ENCODE measurements at places on chromosomes 2 and 18.

DNA sequence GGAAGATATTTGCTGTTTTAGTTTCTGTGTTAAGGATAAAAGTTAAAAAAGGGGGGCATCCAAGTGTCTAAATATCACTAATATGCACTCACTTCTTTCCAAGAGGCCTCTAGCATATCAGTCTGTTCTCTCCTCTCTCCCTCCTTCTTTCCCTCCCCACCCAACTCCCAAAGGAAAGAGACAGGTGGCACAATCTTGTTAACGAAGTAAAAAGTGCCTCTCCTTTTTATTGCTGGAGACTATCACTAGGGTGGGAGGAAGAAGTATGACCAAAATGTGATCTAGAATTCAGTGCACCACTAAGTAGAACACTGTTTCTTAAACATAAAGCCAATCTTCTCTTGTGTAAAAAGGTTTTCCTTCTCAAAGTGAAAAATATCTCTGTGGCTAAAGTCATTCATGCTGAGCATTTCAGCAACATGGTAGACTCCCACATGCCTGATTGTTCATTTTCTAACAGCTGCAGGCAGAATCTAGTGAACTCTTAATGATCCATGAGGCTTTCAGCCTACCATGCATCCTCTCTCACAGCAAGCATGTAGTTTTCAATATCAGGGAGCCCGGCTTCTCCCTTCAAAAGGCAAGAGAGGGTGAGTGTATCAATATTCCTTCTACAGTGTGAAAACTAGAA, 39.5 kb downstream of the RNU4ATAC start:
- no peak for DNase-seq

DNA sequence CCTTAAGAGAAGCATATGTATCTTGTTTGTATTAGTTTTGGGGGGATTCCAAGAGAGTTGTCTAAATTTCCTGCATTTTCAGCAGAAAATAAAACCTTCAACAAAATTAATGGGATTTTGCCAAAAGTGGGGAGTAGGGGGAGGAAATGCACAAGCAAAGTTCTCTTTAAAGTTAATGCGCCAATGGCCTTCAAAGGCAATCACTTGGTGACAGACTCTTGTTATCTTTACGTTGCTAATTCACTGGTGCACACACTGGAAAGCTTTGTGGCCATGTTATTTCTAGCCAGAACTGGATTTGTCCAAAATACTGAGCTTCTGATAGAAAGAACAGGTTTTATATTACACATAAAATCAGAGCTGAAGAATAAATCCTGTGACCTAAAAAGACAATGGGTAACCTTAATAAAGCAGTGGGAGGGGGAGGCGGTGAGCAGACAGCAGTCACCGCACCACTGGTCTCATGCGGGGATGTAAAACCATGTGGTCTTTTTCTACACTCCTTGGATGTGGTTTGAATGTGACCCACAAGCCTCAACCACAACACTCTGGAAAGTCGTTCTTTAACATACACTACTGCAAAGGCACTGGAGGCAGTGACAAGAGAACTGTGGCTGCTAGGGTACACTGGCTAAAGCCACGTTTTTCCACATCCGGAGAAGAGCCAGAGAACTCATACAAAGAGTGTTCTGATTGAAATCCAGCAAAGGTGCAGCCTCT, 176.9 kb upstream of the SMAD7 start:
- no peak for DNase-seq

- DNase-seq = no peak
These were observed 1744.3 kb upstream of the PIK3C3 start for GRCh38 chr18:40210696-40211095.

- no peak for DNase-seq
These were observed 38.5 kb downstream of the TRAF3IP1 start for GRCh38 chr2:238358769-238359168.

DNA sequence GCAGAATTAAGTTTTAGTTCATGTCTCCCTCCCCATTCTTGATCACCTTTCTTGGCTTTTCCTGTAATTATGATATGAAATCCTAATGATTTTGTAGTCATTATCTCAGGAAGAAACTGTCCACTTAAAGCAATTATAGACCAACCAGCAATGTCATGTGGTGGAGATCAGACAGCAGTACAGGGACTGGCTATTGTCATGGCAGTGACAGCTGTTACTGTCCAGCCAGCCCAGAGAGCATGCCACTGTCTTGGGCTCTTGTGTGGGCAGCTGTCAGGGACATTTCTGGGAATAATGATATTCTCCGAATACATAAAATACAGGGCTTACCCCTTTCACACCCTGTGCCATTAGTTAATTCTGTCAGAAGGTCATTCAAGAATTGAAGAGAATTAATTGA, 355.3 kb upstream of the RAB12 start:
- no peak for DNase-seq

DNA sequence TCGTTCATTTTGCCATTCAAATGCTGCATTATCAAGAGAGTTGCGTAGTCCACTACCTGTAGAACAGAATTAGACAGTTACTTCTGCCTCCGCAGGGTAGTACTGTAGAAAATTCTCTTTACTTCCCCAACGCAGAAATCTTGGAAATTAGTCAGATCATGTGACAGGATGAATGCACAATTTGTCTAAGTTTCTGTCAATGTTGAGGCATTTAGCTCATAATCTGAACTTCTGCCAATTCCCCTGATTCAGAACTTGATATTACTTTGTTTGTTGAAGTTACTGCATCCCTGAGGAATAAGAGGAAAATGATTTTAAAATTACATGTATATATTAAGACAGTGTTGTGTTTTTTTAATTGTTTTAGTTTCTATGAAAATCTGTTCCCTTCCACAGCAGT, 83.4 kb downstream of the TTC27 start:
- no peak for DNase-seq

DNA sequence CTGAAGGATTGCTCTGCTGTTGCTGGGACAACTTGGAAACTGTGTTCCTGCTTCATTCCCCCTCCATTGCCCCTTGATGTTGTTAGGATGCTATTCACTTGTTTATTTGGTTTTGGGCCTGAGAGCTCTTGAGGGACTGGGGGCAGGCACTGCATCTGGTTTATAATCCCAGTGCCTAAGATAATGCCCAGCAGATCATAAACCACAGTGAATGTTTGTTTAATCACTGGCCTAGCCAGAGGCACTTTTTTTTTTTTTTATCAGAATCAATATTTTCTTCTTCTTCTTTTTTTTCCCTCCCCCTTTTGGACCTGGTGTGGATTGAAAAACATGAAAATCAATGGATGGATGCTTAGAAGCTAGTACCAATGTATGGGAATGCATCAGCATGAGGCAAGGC, 38.1 kb downstream of the KCNS3 start:
- no peak for DNase-seq

DNA sequence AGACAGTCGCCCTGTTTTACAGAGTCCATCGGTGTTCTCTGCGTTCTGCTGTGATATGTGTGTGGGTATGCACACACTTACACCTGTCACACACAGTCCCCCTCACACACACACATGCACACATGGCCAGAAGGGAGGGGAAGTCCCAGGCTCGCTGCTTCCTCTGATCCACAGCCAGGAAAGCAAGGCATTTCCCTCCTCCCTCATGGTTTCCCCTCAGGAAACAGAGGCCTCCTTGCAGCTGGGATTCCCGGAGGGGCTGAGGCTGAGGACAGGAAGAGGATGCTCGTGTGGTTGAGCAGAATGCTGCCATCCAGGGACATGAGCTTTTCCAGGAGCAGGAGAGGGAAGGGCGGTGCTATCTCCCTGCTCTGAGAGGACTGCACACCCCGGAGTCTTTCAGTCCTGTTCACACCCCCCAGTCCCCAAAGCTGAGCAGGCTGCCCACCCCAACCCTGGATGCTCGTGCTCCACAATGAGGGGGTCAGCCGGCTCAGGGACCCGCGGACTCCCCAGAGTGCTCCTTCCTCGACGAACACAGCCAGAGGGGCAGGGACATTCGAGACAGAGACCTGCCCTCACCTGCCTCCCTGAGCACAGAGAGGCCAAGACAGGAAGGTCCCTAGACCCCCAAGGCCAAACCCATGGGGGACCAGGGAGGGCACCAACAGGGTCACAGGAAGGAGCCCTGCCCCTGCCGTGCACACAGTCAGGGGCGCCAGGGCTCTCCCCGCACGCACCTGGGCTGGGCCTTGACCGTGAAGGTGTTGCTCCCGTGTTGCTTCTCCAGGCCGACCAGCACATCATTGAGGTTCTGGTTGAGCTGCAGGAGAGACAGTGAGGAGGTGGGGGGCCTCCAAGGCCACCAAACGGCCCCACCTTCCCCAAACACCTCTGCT, 45.3 kb downstream of the BIN1 start:
- no peak for DNase-seq

GRCh38 chr2:182186132-182186735, 200.6 kb downstream of the PPP1R1C start:
- DNase-seq = no peak

- no peak for DNase-seq
These were observed 10.4 kb upstream of the MSGN1 start for GRCh38 chr2:17805717-17806363.

DNA sequence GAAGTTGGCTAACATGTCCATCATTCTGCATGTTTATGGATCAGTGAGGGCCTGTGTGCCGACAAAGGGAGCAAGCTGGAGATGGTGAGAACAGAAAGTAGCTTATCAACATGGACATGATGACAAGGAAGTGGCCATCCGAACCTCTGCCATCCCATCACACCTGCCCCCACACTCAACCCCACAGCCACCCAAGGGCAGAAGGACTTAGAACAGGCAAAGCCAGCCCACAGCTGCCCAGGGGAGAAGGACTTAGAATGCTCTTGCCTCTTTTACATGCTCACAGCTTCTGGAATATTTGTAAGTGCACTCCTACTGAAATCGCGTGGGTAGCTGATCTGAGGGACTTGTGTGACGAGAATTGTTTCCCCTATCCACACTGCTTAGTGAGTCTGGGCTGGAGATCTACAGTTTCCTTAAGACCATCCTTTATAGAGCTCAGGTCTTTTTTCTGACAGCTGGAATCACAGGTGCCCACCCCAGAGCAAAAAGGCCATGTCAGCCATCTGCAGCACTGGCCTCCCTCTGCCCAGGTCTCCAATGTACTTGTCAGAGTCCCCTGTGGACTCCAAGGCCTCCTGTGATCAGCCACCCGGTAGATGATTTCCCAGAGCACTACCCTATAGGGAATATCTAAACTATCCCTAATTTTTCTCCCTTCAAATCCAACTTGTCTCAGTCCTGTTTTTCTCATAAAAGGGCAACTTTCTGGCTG, 154.1 kb downstream of the SMAD7 start:
- no peak for DNase-seq

DNA sequence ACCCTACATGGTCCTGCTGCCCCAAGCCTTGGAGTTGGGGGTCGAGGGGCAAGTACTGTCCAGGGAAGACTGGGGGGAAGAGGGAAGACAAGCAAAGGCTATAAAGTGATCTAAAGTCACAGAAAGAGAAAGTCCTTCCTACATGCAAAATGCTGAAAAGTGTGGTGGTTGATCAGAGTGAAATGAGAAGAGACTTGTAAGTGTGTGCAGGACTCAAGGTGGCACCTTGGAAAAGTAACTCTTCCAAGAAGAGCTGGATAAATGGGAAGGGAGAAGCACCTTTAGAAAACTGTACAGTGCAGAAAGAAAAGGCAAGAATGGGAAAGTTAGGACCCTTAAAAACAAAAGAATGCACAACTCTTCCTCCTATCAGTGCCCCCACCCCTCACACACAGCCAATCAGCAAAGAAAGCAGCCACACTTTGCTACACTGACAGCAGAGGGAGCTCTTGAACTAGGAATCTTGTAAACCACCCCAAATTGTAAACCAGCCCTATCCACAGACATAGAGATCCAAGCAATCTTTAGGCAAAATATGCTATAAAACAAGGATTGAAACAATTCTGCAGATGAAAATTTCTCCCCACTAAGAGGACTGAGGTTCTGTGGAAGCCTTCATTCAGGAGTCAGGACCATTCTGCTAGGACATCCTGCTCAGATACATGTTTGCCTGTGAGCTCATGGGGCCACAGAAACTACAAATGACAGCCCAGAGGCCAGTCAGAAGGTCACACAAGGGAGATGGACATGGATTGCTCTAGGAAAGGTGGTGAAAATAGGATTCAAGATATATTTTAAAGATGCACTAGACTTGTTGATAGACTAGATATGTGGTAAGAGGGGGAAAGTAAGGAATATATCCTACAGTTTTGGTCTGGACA, 146.4 kb downstream of the FTCDNL1 start:
- no peak for DNase-seq

GRCh38 chr18:50944245-50944932, 23.5 kb upstream of the ELAC1 start:
- no peak for DNase-seq

DNA sequence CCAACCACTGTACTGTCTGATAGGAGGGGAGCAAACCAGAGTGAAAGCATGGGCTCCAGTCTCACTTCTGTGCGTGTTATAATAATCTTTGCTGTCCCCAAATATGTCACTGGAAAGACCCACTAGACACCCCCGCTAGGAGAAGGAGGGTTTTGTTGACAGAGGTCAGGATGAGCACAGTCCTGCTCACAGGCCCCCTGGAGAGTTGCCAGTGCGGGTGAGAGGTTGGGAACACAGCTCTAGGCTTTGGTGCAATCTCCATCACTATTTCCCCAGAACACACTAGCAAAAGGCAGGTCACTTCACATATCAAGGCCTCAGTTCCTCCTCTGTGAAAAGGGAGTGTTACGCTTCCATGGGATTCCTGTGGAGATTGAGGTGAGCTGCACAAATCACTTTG, 9.7 kb downstream of the XDH start:
- DNase-seq = no peak

DNA sequence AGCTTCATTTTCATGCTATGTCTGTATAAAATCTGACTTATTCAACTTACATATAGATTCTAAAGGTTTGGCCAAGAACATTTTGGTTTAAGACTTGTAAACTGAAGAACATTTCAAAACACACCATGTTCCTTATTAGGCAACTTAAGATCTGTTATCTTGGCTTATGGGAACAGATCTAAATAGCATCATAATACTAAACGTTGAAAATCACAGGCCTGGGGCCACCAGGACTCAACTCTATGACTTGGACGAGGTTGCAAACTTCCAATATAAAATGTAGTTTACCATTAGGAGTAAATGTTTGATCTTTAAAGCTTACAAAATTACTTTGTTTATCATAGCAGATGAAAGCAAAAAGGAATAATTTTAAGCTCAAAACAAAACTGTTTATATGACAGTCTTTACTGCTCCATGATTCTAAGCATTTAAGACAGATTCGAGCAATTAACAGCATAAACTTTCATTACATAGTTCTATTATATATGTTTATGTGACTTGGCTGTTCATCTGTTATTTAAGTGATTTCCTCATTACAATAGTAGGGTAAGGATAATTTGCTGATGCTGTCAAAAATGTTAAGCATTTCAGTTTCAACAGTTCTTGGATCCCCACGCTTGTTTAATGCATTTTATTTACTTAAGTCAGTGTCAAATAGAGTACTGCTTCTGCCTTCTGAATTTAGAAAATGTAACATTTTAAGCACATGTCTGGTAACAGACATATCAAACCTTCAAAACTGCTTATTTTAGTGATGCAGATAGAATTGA, 8.3 kb downstream of the TCF4 start:
- DNase-seq = no peak

- no peak for DNase-seq
These were observed 32.9 kb downstream of the CENPO start for GRCh38 chr2:24825883-24826772.

DNA sequence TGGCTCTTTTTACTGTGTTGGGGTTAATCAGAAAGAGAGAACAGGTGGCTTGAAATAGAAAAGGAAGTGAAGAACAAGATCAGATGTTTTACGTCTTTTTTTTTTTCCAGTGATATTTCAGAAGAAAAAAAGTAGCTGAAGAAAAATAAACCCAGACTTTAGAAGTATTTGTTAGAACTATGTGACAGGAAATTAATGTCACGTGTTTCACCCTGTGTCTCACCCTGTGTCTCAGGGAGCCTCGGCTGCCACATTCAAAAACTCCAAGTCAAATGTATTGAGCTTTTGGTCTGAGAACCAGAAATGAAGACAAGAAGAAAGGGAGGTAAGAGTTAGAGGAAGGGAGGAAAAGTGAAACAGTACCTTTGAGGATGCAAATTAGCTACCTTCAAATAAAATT, 38.0 kb downstream of the AKAIN1 start:
- no peak for DNase-seq

Measured in stimulated activated CD4-positive, alpha-beta T cell treated with anti-CD3 and anti-CD28 coated beads, Interleukin-1b, Interleukin-23, amount 100 ng/mL, for 48 hours (primary cell).